ENCODE measurements at places on chromosomes 1 and 21.
A peak's percentile ranks its signal among the peaks of the same experiment; 100 is the strongest.

GRCh38 chr1:16292739-16293138, 55.8 kb upstream of the CPLANE2 start:
- DNase-seq, result no peak

GRCh38 chr21:36184545-36184944, 27.9 kb downstream of the DOP1B start:
- DNase-seq, result no peak

DNA sequence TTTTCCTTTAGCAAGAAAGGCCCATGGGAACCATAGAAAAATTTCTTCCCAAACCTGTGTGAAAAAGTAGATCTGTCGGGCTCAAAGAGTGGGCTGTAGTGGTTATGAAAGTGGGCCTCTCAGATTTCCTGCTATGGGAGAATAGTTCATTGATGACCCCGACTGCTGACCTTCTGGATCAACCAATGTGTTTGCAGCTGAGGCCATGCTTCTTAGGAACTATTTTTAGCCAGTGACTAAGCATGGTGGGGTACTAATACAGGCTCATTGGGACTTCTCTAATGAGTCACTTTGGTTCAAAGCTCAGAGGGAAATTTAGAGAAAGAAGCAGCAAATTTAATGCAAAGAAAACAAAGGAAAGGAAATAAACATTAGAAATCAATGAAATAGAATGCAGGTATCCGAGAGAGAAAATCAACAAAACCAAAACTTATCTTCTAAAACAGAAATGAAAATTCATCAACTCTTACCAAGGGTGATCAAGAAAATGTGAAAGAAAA, 12.6 kb upstream of the PSMA5 start:
- peak; percentile 5 for DNase-seq

GRCh38 chr1:236848274-236848923, 53.3 kb downstream of the MTR start:
- DNase-seq, result no peak

Data from GOT3 (cell line).